CD4-positive, alpha-beta T cell treated with Interleukin-6 for 4 hours (primary cell): ENCODE measurements at places on chromosomes 5 and 9.

- DNase-seq: no peak
These were observed 77.3 kb upstream of the ITGA1 start for GRCh38 chr5:52710310-52710971.

DNA sequence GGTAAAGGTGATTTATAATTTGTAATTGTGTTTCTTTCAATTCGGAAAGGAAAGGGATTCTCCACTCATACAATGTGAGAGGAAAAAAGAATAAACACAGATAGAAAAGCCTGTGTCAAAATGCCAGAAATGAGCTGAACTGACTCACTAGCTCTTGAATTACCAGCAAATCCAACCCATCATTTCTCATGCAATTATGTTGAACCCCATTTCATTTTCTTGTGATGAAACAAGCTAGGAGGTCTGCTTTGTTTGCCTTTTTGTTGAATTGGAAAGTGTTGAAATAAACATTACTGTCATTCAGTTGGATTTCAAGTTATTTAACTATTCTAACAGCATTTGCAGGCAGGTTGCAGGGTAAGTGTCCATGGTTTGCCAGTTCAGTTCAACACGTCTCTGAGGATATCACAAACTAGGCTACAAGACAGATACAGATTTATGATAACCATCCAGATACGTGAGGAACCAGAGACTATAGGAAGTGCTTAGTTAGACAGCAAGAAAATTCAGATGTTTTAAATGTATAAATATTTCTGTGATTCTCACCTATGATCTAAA is 547.2 kb downstream of the MAT2B start:
- DNase-seq: no peak

DNA sequence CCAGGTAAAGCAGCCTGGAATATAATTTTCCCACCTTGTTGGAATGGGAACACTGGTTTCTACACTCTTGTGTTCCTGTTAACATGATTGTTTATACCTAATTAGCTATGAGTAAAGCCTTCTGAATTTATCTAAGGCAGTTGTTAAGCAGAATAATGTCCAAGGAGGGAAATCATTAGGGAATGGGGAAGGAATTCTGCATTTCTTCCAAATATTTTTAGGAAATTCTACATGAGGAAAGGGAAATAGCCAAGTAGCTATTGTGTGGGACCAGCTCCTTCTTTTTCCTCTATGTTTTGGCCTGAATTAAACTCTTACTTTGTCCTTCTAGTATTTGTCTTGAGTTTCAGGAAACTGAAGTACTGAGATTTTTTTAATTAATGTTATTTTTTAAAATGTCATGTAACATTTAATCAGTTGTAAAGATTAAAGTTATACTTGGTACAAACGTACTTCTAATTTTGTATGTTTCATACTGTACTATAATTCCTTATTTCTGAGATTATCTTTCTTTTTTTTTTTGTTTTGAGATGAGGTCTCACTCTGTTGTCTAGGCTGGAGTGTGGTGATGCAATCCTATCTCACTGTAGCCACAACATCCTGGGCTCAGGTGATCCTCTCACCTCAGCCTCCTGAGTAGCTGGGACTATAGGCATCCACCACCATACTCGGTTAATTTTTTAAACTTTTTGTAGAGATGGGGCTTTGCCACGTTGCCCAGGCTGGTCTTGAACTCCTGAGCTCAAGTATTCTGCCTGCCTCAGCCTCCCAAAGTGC is 28.5 kb downstream of the ANKDD1B start:
- no peak for DNase-seq

DNA sequence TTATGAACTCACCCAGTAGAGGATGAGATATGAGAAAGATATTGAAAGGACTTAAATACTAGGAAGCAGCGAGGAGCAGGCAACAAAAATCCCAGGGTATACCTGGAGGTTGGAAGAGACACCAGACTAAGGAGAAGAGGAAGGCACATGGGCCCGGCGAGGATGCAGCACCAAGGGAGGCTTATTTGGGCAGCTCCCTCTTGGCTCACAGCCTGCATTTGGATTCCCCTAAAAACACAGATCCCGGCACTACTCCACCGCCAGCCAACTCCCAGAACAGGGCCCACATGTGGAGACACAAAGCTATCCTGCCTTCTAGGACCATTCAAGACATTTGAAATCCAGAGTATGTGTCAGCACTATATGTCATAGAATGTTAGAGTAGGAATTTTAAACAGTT is 199.8 kb upstream of the FBXL7 start:
- no peak for DNase-seq

DNA sequence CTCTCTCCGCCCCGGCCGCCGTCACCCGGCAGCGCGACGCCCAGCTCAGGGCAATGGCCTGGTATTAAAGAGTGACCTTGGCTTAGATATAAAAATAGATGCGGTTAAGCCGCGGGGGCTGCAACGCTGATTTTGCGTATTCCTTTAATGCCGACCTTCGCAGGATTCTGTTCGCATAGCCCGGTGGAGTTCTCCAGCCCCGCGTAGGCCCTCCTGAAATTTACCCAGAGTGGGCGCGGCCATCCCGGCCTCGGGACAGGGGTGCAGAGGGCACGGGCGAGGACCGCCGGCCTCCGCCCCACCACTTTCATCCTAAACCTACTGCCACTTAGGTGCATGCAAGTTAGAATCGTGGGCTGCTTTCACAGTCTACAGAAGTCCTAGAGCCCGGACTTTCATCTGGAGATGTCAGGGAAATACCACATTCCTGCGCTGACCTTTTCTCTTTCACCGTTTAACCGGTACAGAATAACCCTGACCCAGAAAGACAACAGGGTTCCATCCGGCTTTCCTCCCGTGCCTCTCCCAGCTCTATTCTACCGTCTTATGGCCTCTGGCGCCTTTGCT is 492 bp upstream of the FAM169A start:
- no peak for DNase-seq
